NCI-H774 (cell line): ENCODE measurements at places on chromosomes 16 and 17.

DNA sequence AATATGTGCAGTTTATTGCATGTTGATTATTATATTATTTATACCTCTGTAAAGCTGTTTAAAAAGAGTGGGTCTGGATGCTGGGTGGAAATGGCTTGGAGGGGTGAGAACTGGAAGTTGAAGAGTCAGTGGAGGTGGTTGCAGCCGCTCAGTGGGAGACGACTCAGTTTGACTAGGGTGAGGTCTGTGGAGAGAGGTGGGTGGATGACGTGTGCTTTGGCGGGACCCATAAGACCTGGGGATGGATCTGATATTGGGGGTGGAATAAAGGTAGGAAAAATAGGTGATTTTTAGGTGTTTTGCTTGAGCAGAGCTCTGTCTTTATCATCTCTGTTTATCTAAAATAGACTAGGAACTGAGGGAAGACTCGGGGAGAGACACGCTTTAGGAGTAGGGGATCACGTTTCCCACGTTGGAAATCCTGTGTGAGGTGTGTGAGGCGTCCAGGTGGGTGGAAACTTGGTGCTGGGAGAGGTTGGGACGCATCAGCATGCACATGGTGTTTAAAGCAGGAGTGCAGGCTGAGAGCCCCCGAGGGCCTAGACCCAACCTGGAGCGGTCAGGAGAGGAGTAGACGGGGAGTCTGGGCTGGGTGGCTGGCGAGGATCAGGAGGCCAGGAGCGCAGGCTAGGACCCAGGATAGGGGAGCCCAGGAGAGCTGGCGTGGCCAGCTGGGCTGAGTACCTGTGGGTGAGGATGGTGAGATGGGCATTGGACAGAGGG lies 17.2 kb downstream of the NT5M start:
- no peak for DNase-seq

- DNase-seq = no peak
Observed at GRCh38 chr17:70307430-70308225, 138.3 kb downstream of the KCNJ2 start.

DNA sequence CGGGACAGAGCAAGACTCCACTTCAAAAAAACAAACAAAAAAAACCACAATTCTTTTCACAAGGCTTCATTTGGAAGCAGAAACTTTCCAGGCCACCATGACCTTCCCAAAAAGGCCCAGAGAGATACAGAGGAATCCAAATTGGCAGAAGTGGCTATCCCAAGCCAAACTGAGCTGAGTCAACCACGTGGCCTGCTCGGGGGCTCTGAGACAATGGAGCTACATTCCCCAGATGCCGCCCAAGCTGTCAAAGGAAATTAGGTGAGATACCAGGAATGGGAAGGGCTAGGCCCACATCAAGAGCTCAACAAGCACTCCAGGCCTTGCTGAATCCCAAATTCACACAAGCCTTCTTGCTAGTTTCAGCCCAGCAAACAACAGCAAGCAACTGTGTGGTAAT lies 5.7 kb upstream of the EXOSC6 start:
- no peak for DNase-seq

GRCh38 chr16:67086822-67087221 lies 22.9 kb upstream of the PHAF1 start:
- no peak for DNase-seq

DNA sequence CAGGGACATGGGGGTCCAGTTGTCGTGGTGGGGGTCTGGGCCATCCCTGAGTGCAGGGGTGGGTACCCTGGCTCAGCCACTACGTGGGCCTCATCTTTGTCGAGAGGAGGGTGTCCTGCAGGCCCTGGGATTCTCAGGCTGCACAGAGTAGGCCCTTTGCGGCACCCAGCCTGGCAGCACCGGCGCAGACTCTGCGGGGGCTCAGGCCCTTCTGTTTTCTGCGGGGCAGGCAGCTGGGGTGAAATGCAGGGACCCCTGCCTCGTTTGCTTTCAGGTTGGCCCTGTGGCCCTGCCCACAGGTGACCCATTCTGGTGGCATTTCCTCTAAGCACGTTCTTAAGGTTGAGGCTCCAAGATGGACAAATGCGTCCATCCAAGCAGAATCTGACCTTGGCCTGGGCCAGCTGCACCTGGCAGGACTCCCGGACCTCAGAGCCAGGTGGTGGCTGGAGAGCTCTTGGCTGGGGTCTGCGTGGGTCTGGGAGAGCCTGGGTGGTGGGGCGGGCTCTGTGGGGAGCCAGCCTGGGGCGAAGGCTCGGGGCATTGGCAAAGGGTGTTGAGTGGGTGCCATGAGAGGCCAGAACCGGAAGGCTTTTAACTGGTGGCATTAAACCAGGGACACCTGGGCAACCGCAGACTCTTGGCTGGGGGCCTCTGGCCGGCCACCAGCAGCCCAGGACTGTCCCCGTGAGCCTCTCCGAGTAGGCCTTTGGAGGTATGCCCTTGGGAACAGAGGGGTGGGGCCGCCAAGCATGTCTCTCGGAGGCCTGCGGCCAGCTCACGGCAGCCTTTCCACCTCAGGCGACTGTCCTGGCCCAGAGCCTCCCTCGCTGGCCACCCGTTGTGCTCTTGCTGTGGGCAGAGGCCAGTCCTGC lies 16.9 kb downstream of the PRSS27 start:
- DNase-seq = no peak

- DNase-seq = peak; percentile 51
Observed at GRCh38 chr16:30651124-30652004, 604 bp downstream of the PRR14 start.

DNA sequence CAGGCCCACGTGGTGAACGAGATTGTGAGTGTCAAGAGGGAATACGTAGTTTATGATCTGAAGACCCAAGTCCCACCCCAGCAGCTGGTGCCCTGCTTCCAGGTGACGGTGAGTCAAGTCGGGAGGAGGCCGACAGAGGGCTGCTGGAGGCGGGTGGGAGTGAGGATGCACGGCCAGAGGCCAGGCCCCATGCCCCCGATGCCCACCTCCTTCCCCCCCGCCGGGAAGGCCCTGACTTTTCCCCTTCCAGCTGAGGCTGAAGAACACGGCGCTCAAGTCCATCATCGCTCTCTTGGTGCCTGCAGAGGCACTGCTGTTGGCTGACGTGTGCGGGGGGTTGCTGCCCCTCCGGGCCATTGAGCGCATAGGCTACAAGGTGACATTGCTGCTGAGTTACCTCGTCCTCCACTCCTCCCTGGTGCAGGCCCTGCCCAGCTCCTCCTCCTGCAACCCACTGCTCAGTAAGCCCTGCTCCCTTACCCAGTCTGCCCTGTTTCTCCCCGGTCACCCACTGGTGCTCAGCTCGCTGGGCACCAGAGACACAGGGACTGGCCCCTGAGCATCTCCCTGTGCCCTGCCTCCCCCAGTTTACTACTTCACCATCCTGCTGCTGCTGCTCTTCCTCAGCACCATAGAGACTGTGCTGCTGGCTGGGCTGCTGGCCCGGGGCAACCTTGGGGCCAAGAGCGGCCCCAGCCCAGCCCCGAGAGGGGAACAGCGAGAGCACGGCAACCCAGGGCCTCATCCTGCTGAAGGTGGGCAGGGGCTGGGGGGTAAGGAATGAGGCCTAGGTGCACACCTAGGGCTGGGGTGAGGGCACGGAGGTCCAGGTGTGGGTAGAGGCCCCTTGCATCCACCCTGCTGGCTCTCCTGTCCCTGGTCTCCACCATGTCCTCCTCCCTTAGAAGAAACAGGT lies 2.6 kb downstream of the ZACN start:
- DNase-seq = no peak
